Skeletal muscle cell (primary cell): ENCODE measurements at places on chromosomes 4 and X.

- no peak for DNase-seq
These were observed 18.6 kb downstream of the TRIM2 start for GRCh38 chr4:153222707-153223426.

GRCh38 chrX:3393581-3394111, 47.2 kb upstream of the MXRA5 start:
- peak; percentile 30 for DNase-seq

- DNase-seq, result no peak
These were observed 265.0 kb upstream of the FAT4 start for GRCh38 chr4:125049711-125050110.

- no peak for DNase-seq
These were observed 333.9 kb upstream of the FSTL5 start for GRCh38 chr4:162497564-162498167.

DNA sequence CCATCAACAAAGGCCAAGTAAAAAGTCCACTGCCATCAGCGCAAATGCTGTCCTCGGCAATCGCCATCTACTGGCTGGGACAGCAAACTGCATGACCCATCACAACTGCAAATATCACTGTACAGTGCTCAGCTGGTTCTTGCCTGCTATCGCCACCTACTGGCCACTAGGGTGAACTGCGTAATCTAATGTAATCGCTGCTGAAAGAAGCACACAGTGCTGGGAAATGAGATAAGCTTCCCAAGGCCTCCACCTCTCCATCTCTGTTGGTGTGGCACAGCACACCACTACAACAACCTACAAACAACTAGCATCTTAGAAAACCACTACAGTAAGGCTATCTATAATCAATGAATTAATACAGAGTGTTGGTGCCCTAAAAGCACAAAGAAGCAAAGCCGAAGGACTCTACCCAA, 298.3 kb downstream of the TEX13A start:
- peak; percentile 7 for DNase-seq

DNA sequence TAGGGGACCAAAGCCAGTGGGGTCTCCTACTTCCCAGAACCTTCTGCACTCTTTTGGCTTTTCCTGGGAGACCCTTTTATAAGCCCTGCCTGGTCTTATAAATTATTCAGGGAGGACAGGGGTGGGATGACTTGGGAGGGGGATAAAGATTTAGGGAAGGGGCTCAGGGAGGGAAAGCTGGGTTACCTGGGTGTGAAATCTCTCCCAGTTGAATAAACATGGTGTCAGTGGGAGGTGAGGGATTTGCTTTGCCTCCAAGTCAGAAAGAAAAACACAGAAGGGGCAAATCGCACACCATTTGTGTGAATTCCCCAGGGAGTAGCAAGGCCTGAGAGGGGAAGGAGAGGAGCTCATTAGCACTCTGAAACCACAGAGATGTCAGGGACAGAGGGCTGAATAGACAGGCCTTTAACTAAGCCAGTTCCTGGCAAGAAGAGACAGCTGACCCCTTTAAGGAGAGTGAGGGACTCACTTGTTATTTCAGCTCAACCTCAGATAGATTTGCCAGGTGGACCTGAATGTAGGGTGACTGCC, at the start of gene RIPPLY1:
TSS of gene RIPPLY1 (minus strand) at position 51 of the 534 bp plus-strand sequence. CDS start 54 bp downstream, outside the sequence.
- DNase-seq, result no peak

DNA sequence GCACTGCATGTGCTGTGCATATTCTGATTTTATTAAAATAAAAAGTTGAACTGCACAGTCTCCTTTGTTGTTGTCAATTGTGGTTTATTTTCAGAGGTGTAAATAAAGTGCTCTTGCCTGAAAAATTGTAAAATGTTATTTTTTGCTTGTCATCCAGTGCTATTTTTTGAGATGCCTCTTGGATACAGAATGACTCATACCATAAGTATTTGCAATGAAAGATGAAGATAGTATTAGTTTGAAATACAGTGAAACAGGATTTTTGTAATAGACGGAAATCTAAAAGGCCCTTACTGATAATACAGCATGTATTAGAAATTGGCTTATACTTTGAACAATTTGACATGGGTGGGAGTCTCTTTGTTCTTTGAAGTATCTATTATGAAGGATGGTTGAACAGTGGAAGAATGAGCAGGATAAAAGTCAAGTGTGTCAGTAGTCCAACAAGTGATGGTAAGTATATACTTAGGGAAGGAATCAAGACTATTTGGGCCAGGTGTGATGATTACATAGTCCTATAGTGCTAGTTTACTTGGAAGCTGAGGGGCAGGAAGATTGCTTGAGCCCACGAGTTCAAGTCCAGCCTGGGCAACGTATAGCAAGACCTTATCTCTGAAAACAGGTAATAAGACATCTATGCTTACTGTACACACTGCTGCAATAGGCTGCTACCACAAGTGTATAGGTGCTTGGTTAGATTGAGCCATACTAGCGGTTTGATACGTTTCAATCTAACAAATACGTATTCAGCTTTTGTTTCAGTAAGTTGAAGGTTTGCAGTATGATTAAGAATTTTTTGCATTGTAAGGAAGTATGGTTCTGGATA, 16.4 kb downstream of the DDX3X start:
- DNase-seq, result no peak

DNA sequence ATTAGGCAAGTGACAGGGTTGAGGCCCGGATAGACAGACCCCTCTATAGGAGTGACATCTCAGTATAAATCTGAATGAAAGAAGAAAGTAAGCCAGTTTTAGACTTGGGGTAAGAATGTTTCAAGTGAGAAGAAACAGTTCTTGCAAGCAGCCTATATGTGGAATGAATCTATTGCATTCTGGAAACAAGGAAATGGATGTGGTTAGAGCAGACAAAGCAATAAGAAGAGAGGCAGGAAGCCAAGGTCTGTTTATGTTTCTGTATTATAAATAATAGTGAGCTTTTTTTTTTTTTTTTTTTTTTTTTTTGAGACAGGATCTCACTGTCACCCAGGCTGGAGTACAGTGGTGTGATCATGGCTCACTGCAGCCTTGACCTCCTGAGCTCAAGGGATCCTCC, 255.8 kb downstream of the UNC5C start:
- no peak for DNase-seq

- DNase-seq, result no peak
These were observed 12.3 kb upstream of the SYTL5 start for GRCh38 chrX:37993837-37994619.

DNA sequence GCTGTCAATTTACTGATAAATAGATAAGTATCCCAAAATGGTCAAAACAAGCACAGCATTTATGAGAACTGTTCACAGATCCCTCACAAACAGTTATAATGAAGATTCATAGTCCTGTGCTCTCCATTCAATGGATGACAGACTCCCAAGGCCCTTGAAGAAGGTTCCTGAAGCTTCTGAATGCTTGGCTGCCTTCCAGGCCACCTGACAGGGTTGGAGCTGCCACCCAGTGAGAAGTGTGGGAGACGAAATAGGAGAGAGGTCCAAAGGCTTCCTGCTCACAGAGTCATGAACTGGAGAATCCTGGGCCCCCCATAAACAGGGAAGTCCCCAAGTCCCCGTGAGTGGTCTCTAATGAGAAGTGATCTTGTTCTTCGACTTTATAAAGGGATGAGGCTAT, 26.0 kb upstream of the ANXA3 start:
- no peak for DNase-seq
